ENCODE measurements at places on chromosomes 4 and X.
A peak's percentile ranks its signal among the peaks of the same experiment; 100 is the strongest.

- peak; percentile 25 for DNase-seq
Measured at GRCh38 chr4:56655209-56655626, 25.9 kb downstream of the HOPX start.

GRCh38 chr4:52822583-52822971 is 39.5 kb upstream of the RASL11B start:
- DNase-seq: no peak

DNA sequence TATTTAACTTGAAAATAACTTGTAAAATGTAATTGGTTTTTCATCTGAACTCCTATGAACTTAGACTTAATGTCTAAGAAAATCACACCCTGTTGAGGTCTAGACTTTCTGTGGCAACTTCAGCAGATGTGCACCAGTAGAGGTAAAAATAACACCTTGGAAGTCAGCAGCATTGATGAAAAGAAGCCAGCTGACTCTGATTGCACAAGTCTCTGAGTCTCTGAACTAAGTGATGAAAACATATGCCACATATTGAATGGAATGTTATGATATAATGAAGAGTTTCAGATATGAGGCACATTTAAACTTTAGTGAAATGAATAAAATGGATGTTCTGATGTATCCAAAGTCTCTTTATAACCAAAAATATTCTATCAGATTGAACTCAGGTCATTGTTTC is 155.4 kb downstream of the GPM6A start:
- no peak for DNase-seq

DNA sequence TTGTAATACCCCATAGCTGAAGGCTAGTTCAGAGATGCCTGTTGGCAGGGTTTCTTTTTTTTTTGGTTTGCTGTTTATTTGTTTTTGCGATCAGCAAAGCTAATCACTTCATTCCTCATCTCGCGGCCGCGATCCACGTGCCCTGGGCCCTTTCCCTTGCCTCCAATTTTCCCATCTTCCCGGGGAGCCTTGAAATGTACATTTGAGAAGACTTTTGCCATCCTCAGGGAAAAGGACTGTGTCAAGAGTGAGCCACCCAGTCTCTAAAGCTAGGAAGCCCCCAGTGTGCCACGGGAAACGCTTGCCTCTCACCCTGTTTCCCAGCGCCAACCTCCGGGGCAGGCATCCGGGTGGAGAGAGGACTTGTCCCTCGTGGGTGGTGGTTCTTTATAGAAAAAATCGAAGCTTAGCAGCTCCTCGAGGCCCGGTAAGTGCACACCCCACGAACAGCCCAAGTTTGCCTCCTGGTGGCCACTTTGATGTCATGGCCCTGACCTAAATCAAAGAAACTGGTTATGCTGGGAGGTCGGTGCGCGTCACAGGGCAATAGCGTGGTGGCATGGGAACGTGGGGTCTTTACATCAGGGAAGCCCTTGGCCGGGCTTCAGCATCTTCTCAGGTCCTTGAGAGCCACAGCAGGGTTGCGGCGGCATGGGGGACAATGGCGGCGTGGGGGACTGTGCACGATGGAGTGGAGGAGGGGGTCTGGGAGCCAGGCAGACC is 42.0 kb downstream of the MAP7D3 start:
- DNase-seq: no peak

DNA sequence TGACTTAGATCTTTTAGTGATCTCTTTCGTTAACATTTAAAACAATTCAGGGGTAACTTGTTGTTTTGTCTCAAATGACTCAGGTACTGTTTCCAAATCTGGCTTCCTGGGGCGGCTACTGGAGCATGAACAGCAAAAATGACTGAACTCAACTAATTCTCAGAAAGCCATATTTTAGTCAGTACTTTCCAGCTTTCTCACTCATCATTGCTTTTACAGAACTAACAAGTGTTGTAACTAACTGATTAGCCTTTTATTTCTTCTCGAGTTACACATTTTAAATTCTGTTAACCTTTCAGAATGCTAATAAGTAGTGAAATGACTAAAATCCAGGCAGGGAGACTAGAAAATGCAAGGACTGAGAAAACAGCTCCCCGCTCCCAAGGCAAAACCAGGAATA is 55.3 kb downstream of the JADE3 start:
- DNase-seq: no peak

GRCh38 chr4:87632469-87632868 is 17.6 kb upstream of the DMP1 start:
- DNase-seq: no peak

GRCh38 chr4:142929526-142929925 is 83.4 kb upstream of the INPP4B start:
- no peak for DNase-seq

GRCh38 chr4:165207431-165208220 is at the start of gene KLHL2:
TSS of gene KLHL2 (plus strand) at chr4:165207561. CDS start at chr4:165207877, 316 bp downstream.
- peak; percentile 63 for DNase-seq

GRCh38 chr4:118834070-118834469 is 1.9 kb downstream of the SEC24D start:
- DNase-seq: no peak

DNA sequence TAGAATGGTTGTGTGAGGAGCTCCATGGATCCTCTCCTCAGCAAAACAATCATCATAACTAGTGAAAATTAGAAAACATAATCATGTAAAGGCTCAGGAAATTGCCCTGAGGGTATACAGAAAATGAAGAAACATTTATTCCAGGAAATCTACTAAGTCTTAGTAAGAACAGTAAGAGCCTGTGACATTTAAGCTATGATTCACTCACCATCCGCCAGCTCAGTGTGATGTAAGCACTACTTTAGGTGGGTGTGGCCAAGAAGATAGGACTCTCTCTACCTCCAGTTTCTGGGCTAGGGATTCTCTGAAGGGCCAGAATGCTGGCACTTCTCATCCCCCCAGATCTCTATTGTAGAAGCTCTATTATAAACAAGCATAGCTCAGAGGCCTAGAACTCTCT is 147.5 kb downstream of the DLG3 start:
- DNase-seq: no peak

GRCh38 chr4:88846206-88846790 is 148.7 kb upstream of the NAP1L5 start:
- DNase-seq: no peak

GRCh38 chr4:63790377-63790776 is 618.9 kb downstream of the TECRL start:
- no peak for DNase-seq

GRCh38 chrX:10620121-10620699 is at the start of gene MID1:
TSS of gene MID1 (minus strand) at chrX:10620585. CDS start at chrX:10567547, 53,038 bp downstream.
- peak; percentile 66 for DNase-seq

DNA sequence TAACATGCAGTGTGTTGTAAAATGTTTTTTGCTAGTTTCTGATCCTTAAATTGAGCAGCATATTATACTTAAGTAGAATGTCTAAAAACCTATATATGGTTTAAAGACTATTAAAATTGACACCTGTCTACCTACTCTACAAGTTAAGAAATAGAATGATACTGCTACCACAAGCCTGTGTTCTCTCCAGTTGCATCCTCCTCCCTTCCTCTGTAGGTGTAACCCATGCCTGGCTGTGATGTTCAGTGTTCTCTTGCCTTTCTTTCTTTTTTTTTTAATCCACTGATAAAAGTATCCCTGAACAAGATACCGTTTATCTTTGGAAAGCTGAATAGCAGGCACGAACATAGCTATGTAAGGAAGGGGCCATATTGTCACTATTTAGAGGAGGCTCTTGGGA is 99.1 kb downstream of the KDM6A start:
- DNase-seq: no peak

- DNase-seq: no peak
Measured at GRCh38 chr4:110483516-110483915, 7.6 kb downstream of the ENPEP start.

GRCh38 chr4:112938461-112939058 is 110.9 kb upstream of the ANK2 start:
- peak; percentile 16 for DNase-seq

DNA sequence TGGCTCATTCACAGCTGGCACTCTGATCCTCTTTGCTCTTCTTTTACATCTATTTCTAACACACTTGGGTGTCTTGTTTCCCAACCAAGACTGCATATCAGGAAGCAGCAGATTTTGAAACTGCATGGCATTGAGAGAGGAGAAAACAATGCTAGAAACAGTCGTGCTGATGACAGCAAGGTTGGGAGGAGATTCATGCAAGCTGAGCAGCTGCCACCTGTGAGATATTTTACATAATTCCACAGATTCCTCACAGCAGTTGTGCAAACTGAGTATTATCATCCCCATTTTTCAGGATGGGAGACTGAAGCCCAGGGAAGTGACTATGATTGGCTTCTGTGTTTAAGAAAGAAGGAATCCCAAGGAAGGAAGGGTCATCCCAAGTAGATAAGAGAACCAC is 105.0 kb downstream of the SLC2A9 start:
- DNase-seq: no peak

GRCh38 chrX:21756785-21757529 is 959 bp downstream of the SMPX start:
- DNase-seq: no peak

DNA sequence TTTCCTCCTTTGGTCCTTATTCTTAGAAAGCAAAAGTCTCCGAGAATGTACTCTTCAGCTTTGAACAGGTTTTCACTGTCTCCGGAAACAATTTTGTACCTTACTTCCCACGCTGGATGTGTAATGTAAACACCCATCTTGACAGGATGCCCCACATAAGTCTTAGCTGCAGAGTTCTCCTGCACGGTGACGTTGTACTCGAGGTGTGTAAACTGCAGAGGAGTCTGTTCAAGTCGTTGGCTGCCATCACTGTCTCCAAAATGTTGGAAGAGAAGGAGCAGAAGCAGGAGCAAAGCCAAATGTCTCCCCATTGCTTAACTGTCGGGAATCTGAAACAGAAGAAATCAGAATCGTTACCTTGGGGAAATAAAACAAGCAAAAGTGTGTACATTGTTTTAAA is 14.1 kb downstream of the FAT1 start:
- no peak for DNase-seq

DNA sequence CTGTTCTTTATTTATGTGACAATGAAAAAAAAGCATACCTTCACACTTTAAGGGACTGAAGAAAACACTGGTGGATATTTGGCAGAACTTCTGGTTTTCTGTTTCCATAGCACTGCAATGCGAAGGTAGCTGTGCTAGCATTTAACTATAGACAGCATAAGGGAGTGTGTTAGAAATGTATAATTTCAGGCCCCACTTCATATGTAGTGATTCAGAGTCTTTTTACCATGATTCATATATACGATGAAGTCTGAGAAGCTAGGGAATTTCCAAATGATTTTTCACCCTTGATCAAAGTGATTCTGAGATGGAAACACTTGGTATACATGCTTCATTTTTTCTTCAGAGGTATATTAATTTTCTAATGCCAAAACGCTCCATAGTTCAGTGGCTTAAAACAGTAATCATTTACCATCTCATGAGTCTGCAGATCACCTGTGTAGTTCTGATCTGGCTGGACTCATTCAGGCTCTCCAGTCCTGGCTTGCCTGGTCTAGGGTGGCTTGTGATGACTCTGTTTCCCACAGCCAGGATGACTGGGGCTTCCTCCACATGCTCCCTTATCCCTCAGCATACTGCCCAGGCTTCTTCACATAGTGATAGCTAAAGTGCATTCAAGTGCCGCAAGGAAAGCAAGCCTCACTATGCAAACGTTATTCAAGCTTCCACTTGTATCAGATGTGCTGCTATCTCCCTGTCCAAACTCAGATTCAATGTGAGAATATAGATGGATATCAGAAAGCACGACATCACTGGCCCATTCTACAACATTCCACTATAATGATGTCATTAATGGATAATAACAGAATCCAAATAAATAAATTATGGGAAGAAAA is 790.1 kb downstream of the TECRL start:
- no peak for DNase-seq

- DNase-seq: peak; percentile 5
Measured at GRCh38 chrX:7941390-7942042, 14.3 kb upstream of the PNPLA4 start.

- no peak for DNase-seq
Measured at GRCh38 chrX:119501511-119502148, 33.4 kb downstream of the SLC25A5 start.

GRCh38 chr4:54192811-54193210 is 36.3 kb upstream of the PDGFRA start:
- no peak for DNase-seq
